GM04503 (cell line): ENCODE measurements at places on chromosomes 2 and 18.
A peak's percentile ranks its signal among the peaks of the same experiment; 100 is the strongest.

DNA sequence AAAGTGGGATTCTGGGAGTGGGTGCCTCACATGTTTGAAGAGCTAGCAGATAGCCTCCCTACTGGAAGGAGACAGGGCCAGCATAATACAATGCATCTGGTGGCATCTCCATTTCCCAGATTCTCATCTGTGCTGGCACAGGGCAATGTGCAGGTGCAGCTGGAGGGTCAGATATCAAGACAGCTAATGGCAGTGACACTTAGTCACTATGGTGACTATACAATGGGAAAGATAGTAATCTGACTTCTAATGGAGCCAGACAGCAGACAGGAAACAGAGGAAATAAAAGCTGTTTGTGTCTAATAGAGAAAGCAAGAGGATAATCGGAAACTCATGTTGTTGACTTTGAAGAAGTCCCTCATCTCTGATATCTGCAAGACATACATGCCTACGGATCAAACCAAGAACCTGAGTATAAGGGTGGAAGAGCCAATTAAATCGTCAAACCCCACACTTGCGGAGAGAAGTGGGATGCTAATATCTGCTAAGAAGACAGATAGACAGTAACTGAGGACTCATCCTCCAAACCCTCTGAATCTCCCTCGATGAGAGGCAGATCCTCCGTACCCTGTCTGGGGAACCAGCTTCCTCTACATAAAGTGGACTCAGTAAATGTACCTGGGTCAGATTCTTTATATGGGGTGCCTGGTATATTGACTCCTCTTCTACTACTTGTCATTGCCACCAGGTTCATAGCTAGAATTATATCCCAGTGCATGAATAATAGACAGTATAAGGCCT, 692.7 kb downstream of the SOCS6 start:
- no peak for DNase-seq

GRCh38 chr2:96757477-96757860, 3.2 kb upstream of the CNNM4 start:
- DNase-seq = no peak

DNA sequence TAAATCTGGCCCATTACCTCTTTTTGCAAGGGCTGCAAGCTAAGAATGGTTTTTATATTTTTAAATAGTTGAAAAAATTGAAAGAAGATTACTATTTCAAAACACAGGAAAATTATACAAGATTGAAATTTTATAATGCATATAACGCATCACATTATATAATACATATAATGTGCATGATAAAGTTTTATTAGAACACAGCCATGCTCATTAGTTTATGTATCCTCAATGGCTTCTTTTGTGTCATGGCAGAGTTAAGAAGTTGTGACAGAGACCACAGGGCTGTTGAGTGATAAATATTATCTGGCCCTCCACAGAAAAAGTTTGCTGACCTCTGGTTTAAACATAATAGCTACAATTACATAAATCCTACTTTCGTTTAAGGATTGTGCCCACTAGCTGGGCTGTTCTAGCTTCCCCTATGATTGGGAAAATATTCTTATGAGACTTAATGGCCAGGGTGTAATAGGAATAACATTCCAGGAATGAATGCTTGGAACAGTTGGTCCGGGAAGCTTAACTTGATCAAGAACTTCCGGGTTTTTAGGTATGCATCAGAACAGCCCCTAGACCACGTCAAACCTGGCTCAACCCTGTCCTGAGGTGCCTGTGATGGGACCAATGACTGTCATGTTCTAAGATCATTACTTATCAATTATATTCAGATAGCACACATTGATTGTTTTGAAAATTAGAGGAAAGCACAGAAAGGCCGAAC, 98.7 kb upstream of the LPIN2 start:
- DNase-seq = no peak

GRCh38 chr2:65775839-65776238, 343.4 kb upstream of the SPRED2 start:
- no peak for DNase-seq

DNA sequence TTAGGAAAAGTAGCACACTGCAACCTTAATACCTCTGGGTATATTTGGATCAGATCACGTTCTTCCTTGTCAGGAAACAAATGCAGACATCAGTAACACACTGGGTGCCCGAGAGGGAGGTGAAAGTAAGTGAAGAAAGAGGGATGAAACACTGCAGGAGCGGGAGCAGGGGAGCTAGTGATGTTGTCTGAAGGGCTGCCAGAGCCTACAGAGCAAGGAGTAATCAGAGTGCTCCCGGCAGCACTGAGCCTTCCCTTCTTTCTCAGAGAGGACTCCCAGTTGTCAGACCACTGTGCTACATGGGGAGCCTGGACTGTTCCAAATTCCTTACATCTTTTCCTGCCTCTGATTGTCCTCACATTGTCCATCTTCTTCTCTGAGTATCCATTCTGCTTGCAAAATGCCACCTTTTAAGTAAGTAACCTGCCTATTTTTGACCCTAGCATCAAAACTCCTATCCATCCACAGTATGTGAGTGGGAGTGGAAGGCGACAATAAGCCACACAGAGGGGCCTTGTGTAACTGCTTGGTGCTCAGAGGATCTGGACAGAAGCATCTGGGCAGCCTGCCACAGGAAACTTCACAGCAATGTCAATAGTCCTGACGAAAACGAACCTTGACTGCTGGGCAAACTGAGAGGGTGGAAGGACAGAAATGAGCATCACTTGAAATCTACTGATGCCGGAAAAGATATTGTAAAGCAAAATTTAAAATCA, 10.8 kb upstream of the NAB1 start:
- DNase-seq = no peak

GRCh38 chr18:74652392-74652988, 54.8 kb downstream of the ZNF407 start:
- DNase-seq = no peak

- DNase-seq = no peak
Measured at GRCh38 chr18:79755496-79756142, 42.1 kb upstream of the KCNG2 start.

- peak; percentile 22 for DNase-seq
Measured at GRCh38 chr18:55018602-55019001, 59.3 kb upstream of the CCDC68 start.

GRCh38 chr2:191581003-191581402, 96.9 kb upstream of the NABP1 start:
- DNase-seq = no peak
